Stimulated activated CD8-positive, alpha-beta memory T cell treated with anti-CD3 and anti-CD28 coated beads, Interleukin-4, amount 100 ng/mL, for 4 hours (primary cell): ENCODE measurements at places on chromosomes 1 and 21.

- no peak for DNase-seq
These were observed 72.9 kb downstream of the RPS6KA1 start for GRCh38 chr1:26602378-26602959.

- no peak for DNase-seq
These were observed 17.7 kb downstream of the RAB7B start for GRCh38 chr1:205985330-205986005.

- DNase-seq: no peak
These were observed 2.7 kb upstream of the UTP11 start for GRCh38 chr1:38009841-38010180.

- no peak for DNase-seq
These were observed 699 bp downstream of the ECHDC2 start for GRCh38 chr1:52920791-52921291.

- DNase-seq: no peak
These were observed 680.6 kb downstream of the TTLL7 start for GRCh38 chr1:83318366-83318765.

DNA sequence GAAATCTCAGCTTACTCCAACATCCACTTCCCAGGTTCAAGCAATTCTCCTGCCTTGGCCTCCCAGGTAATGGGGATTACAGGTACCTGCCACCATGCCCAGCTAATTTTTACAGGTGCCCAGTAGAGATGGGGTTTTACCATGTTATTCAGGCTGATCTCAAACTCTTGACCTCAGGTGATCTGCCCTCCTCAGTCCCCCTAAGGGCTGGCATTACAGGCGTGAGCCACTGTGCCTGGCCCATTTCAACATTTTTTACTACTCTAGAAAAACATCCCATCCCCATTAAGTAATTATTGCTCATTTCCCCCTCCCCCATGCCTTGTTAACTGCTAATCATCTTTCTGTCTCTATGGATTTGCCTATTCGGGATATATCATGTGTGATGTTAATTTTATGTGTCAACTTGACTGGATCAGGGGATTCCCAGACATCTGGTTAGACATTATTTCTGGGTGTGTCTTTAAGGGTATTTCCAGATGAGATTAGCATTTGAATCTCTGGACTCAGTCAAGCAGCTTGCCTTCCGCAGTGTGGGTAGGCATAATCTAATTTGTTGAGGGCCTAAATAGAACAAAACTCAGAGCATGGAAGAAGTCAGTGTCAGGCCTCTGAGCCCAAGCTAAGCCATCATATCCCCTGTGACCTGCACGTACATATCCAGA, 33.0 kb upstream of the ZBTB8B start:
- no peak for DNase-seq

- peak; percentile 4 for DNase-seq
These were observed 623 bp downstream of the RPL22 start for GRCh38 chr1:6198646-6199297.

GRCh38 chr21:43315244-43316137, 111.4 kb downstream of the SIK1 start:
- no peak for DNase-seq

DNA sequence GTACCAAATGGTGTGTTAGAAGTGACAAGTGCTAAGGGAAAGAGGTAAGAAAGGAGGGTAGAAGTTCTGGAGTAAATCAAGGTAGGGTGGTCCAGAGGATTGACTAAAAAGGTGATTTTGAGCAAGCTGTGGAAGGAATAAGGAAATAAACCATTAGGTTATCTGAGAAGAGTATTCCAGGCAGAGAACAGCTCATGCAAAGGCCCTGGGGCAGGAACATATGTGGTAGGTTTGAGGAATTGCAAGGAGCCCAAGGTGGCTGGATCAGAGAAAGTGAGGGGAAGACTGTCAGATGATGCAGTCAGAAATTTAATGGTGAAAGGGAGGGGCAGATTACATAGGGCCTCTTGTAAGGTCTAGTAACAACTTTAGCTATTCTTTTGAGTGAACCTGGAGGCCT, 302.6 kb downstream of the PBX1 start:
- no peak for DNase-seq

DNA sequence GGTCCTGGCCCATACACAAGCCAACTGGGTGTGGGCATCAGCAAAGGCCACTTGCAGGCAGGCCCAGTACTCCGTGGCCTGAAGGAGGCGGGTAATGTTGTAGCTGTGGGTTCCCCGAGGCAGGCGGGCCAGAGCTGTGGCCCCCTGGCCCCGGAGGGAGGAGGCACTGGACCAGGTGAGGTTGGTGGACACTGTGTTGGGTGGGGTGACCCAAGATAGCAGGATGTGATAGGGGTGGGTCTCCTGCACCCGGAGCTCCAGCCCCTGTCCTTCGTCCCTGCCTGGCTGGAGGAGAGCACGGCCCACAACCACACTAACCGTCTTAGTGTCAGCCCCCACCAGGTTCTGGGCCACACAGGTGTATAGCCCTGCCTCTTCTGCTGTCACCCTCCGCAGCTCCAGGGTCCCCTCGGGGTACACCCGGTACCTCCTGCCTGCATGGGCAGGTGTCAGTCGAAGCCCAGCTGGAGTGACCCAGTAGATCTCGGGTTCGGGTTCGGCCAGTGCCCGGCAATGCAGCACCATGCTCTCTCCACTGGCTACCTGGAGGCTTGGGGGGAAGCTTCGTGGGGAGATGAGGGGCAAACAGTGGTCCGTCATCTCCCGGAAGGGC, 67.3 kb downstream of the LRRN2 start:
- DNase-seq: no peak

DNA sequence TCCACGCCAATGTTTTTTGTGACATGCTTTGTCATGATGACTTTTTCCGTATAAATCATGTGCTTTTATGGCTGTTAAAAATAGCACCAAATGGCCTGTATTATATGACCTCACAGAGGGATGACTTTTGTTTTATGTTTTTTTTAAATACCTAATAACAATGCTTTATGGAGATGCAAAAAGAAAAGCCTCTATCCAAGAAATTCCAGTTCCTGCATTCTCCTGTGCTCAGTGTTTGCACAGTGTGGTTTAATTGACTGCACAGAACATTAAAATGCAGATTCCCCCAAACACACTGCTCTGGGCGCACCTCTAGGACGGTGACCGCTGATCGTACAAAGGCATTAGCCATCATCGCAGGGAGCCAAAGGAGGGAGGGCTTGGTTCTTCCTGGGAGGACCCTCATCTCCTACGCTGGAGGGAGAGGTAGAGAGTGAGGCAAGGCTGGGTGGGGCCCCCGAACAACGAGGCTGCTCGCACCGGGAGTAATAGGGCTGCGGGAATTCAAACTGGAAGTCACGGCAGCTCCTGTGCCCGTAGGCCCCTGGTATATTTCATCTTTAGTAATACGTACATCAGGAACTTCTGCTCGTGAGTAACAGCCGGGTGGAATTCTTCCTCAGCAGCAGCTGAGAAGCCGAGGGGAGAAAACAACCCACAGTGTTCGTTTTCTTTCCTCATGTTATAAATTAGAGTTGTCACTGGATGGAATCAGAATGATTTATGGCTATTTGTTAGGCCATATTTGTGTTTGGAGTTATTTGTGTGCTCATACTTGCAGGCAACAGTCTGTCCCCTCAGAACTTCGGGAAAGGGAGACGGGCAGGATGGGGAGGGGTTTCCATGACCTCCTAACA, 465.6 kb downstream of the CAMTA1 start:
- no peak for DNase-seq

- no peak for DNase-seq
These were observed 23.8 kb upstream of the LDLRAP1 start for GRCh38 chr1:25519624-25520023.

DNA sequence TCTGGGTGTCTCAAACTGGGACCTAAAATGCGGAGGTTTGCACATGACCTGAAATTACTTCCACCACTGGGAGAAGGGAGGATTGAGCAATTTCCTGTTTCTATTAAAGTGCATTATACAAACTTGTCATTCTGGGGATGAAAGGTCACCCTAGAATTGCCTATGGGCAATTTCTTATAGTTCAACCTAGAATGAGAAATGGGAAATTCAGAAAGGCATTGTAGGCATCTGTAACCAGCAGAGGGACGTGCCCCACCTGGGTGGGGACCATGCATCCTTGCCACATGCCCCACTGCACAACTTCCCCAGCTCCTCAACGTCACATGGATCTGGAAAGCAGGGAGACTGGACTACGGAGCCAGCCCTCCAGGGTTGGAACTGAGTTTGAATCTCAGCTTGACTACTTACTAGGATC, 47.0 kb downstream of the MRPL39 start:
- no peak for DNase-seq

GRCh38 chr21:38352536-38353219, 95.9 kb downstream of the KCNJ15 start:
- no peak for DNase-seq

DNA sequence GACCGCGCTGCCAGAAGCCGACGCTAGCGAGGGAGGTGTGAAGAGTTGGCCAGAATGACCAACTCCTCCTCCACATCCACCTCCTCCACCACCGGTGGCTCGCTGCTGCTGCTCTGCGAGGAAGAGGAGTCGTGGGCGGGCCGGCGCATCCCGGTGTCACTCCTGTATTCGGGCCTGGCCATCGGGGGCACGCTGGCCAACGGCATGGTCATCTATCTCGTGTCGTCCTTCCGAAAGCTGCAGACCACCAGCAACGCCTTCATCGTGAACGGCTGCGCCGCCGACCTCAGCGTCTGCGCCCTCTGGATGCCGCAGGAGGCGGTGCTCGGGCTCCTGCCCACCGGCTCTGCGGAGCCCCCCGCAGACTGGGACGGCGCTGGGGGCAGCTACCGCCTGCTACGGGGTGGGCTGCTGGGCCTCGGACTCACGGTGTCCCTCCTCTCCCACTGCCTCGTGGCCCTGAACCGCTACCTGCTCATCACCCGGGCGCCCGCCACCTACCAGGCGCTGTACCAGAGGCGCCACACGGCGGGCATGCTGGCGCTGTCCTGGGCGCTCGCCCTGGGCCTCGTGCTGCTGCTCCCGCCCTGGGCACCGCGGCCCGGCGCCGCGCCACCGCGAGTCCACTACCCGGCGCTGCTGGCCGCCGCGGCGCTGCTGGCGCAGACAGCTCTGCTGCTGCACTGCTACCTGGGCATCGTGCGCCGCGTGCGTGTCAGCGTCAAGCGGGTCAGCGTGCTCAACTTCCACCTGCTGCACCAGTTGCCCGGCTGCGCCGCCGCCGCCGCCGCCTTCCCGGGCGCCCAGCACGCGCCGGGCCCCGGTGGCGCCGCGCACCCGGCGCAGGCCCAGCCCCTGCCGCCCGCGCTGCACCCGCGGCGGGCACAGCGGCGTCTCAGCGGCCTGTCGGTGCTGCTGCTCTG, 1.2 kb downstream of the GPR88 start:
- no peak for DNase-seq
